ENCODE measurements at places on chromosomes 12 and 14.

DNA sequence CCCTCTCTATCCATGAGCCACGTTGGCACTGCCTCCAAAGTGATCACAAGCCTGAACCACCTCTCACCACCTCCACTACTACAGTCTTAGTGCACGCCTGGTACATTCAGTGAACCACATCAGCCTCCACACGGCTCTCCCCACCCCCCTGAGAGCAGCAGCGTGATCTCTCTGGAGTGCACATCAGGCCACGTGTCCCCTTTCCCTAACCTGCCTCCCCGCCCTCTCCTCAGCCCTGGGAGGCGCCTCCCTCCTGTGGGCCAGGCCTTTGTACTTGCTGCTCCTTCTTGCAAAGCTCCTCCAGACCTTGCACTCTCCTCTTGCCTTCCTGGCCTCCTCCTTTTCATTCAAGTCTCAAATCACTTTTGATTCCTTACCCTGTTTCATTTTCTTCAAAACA is 49.8 kb downstream of the SLC6A12 start:
- DNase-seq = no peak

DNA sequence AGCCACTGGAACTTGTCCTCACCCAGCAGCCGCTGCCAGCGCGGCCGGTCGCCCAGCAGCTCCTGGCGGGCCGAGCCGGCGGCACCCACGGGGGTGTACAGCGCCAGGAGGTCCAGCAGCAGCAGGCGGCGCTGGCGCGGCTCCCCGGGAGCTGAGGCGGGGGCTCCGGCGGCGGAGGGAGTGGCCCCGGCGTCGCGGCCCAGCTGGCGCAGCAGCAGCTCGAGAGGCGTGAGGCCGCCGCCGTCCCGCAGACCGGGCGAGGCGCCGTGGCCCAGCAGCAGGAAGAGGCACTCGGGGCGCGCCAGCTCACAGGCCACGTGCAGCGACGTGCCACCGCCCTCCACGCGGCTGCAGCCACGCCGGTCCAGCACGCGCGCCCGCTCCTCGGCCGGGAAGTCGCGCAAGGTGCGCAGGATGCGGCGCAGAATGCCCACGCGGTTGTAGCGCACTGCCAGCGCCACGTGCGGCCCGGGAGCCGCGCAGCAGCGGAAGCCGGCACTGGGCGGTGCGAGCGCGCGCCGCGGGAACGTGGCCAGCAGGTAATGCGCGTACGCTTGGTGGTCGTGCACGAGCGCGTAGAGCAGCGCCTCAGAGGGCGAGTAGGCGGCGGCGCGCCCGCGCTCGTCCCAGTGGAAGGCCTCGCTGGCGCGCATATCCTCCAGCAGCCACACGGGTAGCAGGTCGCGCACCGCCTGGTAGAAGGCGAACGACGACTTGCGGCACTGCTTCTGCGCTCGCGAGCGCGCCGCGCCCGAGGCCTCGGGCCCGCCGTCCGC is 2.3 kb downstream of the ANKRD9 start:
- no peak for DNase-seq

- peak; percentile 30 for DNase-seq
These were observed 4.5 kb downstream of the USP15 start for GRCh38 chr12:62264706-62265105.

DNA sequence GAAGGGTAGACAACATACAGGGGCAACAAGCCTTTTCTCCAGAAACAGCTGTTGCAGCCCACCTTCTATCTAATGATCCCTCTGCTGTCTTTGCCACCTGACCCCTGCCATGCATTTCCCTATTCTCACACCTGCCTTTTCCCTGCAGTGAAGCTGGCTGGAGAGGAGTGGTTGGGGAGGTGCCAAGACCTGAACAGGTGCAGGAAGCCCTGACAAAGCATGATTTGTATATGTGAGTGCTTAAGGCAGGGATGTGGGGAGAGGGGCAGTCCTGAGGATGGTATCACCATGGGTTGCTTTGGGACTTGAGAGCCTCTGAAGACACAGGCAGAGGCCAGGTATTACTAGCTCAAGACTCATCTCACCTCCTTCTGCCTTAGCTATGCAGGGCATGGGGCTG is 2.9 kb upstream of the PFDN5 start:
- DNase-seq = no peak

GRCh38 chr14:42626986-42627385 is 1020.3 kb downstream of the LRFN5 start:
- no peak for DNase-seq

GRCh38 chr12:79409562-79409961 is 281.2 kb downstream of the PAWR start:
- DNase-seq = no peak

GRCh38 chr12:23721268-23721667 is 228.2 kb downstream of the SOX5 start:
- no peak for DNase-seq

All from T-helper 2 cell (primary cell).